ENCODE measurements at places on chromosomes 2 and 18.
A peak's percentile ranks its signal among the peaks of the same experiment; 100 is the strongest.

- H3K27me3 ChIP-seq = peaks cover 7% of the 10 kb centered on the region
- ATAC-seq = no peak
- H3K4me3 ChIP-seq = no peak overlapping the region
- no peaks in the 10 kb centered on the region for H3K36me3 ChIP-seq
- peaks cover 9% of the 10 kb centered on the region for H3K4me1 ChIP-seq
Observed at GRCh38 chr18:36769172-36769571, 59.6 kb downstream of the TPGS2 start.

DNA sequence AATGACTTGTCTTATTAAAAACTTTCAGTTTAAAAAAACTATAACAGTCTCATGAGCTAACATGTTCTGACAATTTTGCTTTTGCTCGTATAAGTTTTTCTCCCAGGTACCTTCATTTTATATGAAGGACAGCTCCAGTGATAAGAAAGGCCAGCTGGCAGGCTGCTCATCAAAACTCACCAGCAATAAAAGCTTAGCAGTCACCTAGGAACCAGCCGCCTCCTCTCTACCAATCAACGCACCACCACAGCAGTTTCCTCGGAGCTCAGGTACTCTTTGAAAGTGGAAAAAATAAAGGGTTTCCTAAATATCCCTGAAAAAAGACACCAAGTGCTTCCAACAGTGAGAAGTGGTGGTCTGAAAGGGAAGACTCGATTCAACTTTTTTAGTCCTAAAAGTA is 100.9 kb upstream of the CCDC150 start:
- no peak overlapping the region for H3K27ac ChIP-seq
- H3K27me3 ChIP-seq = peaks cover 16% of the 10 kb centered on the region
- H3K4me3 ChIP-seq = no peak overlapping the region
- H3K4me1 ChIP-seq = no peaks in the 10 kb centered on the region
- H3K36me3 ChIP-seq = no peaks in the 10 kb centered on the region
- no peak for ATAC-seq

DNA sequence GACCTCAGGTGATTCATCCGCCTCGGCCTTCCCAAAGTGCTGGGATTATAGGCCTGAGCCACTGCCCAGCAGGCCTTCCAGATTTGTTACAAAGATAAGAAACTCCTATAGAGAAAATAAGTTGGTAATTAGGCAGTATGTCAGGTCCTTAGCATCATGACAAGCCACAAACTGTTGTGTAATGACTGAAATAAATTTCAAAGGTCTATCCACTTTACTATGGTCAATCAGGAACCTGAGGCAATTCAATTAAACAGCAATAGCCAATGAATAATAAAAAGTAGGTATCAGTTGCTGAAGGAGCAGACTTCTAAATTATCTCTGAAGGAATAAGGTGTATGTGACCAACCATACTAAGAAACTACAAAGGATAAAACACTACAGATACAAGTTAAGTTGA is 62.4 kb upstream of the ATIC start:
- no peak overlapping the region for H3K27ac ChIP-seq
- peaks cover 4% of the 10 kb centered on the region for H3K27me3 ChIP-seq
- ATAC-seq = no peak
- H3K36me3 ChIP-seq = no peaks in the 10 kb centered on the region
- H3K4me3 ChIP-seq = no peak overlapping the region

DNA sequence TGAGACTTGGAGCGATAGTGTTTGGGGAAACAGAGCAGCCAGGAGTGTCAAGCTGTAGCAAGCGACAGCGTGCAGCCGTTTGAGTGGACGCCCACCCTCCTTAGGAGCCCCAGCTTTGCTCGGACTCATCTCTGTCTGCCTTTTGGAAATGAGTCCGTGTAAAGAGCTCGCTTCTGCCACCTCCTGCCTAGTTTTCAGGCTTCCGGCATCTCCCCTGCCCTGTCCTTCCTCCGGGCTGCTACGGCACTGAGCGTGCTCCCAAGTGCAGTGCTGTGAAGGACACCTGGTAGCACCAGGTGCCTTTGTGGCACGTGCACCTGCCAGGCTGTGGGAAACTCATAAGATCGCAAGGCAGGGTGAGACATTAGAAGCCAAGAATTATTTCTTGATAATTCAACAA is 117.1 kb downstream of the RNF144A start:
- H3K4me1 ChIP-seq = peaks cover 16% of the 10 kb centered on the region
- H3K27ac ChIP-seq = no peak overlapping the region
- no peak for ATAC-seq
- peaks cover 45% of the 10 kb centered on the region for H3K36me3 ChIP-seq
- no peak overlapping the region for H3K4me3 ChIP-seq

- no peaks in the 10 kb centered on the region for H3K27me3 ChIP-seq
- no peaks in the 10 kb centered on the region for H3K36me3 ChIP-seq
- peaks cover 28% of the 10 kb centered on the region for H3K4me1 ChIP-seq
- peak overlapping the region; percentile 58 for H3K27ac ChIP-seq
- no peak for ATAC-seq
- H3K4me3 ChIP-seq = no peak overlapping the region
Observed at GRCh38 chr18:48787203-48788151, 163.3 kb downstream of the SMAD7 start.

DNA sequence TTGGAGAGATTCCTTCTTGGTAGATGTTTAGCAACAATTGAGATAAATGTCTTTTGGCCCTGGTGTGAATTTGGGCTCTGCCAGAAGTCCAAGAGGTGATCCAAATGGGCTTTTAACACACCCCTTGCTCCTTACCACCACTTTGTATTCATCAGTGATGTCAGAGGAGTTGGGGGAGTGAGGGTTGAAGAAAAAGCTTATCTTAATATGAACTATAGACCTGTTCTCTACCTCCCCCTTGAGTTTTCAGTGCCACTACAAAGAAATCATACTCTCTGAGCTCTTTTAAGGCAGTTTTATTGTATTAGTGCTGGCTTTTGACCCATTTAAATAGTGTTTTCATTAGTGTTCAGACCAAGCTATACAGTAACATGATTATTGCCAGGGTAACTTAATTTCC is 229.1 kb downstream of the PHLPP1 start:
- no peaks in the 10 kb centered on the region for H3K4me1 ChIP-seq
- no peak overlapping the region for H3K27ac ChIP-seq
- peaks cover 13% of the 10 kb centered on the region for H3K36me3 ChIP-seq

DNA sequence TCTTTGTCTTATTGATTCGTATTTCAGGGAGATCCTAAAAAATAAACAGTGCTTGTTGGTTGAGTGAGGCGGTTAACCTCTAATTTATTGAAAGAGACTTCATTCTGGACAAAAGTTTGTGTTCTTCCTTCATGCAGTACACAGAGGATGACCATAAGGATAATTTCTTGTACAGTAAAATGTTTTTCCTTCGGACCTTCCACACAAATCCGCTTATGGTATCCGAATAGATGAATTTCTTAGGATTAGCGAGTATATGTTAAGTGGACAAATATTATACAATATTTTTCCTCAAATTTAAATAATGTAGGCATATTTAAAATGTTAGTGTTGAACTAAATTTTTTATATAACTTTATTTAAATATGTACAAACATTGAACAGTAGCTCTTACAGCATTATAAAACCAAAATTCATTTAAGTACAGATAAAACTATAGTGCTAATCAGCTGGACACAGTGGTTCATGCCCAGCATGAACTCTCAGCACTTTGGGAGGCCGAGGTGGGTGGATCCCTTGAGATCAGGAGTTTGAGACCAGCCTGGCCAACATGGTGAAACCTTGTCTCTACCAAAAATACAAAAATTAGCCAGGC is 84.4 kb downstream of the LPIN1 start:
- ATAC-seq = no peak
- H3K27me3 ChIP-seq = peaks cover 3% of the 10 kb centered on the region
- H3K4me3 ChIP-seq = peak overlapping the region; percentile 72
- H3K27ac ChIP-seq = peak overlapping the region; percentile 79
- H3K4me1 ChIP-seq = peaks cover 19% of the 10 kb centered on the region

DNA sequence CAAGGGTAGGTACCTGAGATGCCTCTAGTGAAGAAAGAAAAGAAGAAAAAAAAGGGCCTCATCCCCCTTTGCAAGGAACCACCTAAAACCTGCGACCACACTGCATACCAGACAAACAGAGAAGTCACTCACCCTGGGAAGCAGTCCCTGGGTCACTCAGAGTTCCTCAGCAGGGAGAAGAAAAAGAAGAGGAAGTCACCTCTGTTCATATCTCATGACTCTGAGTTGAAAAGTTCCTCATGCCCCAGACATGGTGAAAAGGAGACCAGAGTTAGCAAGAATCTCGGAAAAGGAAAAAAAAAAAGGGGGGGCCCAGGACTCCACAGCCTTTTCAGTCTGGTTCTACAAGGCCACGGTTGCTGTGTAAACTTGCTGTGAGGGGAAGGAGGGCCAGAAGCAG is 478.4 kb upstream of the NRXN1 start:
- no peak overlapping the region for H3K27ac ChIP-seq
- H3K4me1 ChIP-seq = no peaks in the 10 kb centered on the region
- no peak for ATAC-seq
- no peaks in the 10 kb centered on the region for H3K27me3 ChIP-seq
- H3K4me3 ChIP-seq = no peak overlapping the region

All from activated T-helper 17 cell treated with anti-CD3 and anti-CD28 coated beads, Interleukin-2, amount 50 U/mL, for 72 hours (primary cell).